ENCODE measurements at places on chromosomes 13 and 19.

DNA sequence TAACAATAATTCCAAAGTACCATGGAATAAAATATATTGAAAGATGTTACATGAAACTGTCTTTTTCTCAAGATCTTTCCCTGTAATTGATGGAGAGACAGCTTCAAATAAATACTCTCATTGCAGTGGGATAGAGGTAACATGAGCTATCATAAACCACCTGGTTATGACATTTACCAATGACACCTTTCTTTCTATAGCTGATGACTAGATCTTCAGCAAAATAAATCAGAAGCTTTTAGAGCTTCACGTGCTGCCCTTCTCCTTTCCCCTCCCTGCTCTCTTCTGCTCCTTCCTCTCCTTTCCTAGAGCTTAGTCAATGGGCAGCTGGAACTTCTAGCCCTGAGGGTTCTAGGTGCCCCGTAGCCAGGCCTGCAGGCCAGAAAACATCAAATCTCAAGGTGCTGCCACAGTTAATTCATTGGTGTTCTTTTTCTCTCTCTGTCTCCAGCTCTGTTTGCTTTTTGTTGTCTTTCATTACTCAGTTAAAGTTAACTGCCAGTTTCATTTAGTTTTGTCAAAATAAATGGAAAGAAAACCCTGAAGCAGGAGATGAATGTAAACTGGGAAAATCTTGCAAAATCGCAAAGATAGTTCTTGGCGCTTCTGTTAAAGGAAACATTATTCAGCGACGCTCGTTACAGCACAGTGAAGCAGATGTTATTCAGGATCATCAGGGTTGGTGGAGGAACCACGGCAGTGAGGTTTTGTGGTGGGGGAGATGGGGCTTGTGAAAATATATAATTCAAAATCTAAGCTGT lies 8.3 kb upstream of the METTL21C start:
- DNase-seq: no peak

DNA sequence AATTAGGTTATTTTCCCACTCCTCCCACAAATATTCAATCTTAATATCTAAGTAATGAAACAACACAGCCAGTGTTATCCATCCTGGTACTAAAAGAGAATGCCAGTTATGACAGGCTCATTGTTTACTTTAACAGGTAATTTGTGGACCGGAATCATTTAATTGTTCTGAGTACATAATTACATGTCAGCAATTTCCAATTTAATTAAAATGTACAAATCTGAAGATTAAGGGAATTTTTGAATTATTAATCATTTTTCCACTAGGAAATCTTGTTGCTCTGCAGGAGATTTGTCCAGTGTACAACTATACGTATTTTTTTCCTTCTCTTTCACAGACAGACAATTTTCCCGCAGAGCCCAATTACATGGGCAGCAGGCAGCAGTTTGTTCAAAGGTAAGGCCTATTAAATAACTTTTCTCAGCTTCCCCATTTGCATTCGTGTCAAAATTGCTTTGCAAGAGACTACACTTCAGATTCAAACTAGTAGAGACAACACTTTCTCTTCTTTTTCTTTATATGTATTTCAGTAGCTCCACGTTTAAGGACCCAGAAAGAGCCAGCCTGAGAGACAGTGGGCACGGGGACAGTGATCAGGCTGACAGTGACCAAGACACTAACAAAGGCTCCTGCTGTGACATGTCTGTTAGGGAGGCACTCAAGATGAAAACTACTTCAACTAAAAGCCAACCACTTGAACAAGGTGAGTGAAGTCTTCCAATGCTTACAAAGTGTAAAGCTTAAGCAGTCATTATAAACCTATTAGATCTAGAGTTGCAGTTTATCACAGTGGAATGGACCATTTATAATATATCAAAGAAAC lies 34.8 kb downstream of the PCDH17 start:
- no peak for DNase-seq

DNA sequence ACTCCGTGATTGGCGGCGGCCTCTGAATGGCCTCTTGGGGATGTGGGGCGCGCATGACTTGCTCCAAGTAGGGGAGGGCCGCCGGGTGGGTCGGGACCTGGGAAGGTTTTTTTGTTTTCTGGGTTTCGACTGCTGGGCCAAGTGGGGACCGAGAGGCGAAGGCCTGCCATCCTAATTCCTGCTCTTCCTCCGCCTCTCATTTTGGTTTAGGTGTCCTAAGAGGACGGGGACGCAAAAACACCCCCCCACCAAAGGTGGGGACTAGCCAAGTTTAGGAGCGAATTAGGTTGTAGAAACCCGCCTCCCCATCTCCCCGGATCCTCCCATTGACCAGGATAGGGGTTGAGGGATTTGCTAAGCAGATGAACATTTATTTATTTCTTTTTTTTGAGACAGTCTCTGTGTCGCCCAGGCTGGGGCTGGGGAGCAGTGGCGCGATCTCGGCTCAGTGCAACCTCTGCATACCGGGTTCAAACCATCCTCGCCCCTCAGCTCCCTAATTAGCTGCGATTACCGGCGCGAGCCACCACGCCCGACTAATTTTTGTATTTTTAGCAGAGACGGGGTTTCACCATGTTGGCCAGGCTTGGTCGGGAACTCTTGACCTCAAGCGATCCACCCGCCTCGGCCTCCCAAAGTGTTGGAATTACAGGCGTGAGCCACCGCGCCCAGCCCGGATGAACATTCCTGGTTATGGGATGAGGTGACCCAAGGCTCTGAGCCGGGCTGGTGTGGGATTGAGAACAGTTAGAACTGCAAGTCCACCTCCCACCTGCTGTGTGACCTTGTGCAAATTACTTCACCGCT lies 838 bp downstream of the PPP2R1A start:
- DNase-seq: peak; percentile 48

GRCh38 chr19:4536798-4537197 lies 1.8 kb upstream of the PLIN5 start:
- DNase-seq: no peak

DNA sequence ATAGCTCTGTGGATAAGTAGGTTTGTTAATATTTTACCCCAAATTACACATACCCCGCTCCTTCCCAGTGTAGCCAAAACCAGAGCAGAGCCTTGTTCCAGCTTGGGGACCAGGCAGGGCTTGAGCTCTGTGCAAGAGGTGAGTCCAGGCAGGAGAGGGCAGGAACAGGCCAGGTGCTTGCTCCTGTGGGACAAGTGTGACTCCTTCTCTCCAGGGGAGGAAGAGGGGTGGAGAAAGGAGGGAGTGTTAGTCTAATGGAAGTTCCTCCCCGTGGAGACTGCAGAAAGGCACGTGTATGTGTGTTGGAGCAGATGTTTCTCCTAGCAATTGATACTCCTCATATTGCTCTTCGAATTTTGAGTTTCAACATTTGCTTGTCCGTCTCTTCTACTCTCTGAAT lies 201.0 kb downstream of the FGF9 start:
- no peak for DNase-seq

DNA sequence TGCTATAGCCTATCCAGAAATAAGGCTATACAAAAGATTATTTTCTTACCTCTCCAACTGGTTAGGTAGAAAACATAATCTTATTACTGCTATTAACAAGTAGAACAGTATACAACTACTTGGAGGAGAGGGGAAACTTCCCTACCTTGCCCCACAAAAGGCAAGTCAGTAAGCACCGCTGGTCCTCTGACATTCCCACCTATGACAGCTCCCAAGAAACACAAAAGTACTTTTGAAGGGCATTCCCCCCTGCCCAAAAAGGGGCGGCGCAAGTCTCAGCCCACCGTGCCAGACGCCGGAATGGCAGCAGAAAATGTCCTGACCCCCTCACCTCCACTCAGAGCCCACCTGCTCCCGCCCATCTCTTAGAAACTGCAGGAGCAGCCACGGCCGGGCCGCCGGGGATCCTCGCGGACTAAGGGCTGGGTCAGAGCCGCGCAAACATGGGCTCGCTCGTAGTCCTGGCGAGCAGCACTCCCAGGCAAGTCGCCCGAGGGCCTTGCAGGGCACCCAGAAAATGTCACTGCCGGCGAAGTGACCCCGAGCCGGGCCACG lies 437 bp downstream of the SUCLA2 start:
- DNase-seq: peak; percentile 32

DNA sequence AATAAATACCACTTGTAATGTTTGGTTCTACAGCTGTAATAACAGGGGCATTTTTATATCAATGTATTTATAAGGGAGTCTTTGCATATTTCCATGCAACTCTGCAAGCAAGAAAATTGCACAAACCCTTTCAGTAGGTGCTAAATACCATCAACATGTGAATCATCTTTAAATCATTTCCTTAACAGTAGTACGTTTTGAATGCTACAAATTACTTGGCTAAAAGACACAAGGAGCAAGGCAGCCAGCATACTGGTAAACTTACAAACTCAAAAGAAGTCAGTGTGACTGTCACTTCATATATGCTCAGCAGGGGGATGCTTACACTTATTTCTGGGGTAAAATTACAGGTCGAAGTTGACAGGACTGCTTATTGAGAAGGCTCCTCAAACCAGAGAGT lies 402.4 kb downstream of the EFNB2 start:
- DNase-seq: no peak

GRCh38 chr13:25946321-25946720 lies 105.5 kb downstream of the SHISA2 start:
- no peak for DNase-seq

- DNase-seq: no peak
Observed at GRCh38 chr13:44302940-44303575, 70.6 kb upstream of the SERP2 start.

DNA sequence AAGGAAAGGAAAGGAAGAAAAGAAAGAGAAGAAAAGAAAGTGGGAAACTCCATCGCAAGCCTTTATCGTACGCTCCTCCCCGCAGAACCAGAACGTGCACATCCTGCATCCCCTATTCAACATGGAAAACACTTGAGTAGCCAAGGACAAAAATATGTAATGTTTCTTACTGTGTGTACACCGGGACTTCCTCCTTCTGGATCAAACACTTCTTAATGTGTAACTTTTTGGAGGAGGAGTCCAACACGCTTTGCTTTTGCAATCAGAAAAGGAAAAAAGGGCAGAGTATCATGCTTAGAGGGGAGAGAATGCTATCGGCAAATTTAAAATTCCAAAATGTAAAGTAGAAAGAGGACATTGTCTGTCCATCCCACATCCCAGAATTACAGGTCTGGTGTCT lies 7.8 kb upstream of the SHFL start:
- DNase-seq: no peak

DNA sequence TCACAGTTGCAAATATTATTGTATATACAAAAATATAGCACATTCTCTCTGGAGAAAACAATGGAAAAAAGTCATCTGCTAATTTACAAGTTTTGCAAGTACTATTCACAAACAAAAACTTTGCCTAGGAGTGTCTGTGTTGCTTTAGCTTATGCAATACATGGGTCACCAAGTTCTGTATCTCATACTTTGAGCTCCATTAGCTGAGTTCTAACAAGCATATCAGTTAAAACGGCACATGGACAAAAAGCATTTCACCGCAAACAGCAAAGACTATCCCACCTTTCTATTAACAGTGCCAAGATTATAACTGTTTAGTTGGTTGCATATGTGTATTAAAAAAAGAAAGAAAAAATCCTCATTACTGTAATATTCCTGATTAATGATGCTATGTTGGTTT lies 4.6 kb downstream of the SPRY2 start:
- DNase-seq: no peak

DNA sequence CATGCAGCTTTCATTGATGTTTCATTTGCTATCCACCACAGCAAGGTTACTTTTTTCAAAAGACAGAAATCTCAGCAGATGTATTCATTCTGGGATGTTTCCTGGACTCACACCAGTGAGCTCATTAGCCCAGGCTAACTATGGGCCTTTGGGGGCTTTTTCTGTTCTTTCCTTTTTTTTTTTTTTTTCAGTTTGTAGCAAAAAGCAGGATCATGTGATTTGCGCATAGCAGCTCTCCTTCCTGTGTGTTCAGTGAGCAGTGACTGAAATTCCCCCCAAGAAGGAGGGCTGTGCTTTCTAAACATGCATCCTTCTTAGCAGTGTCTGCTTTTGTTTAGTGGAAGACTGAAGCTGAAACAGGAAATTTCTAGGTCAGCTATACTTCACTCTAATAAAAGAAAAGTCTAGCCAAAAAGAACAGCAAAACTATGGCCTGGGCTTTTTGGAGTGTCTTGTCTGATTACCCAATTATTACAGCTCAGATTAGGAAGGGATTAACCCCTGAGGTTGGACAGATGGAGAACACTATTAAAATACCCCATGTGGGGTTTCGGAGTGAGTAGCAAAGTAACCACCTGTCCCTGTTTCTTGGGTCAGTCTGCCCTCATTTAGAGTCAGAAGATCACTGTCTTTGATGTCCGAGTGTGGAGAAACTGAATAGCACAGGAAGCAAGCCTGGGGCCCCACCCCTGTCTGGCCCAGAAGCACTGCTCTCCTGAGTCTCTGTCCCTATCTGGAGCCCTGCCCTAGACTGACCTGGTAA lies 8.9 kb upstream of the AMER2 start:
- no peak for DNase-seq

DNA sequence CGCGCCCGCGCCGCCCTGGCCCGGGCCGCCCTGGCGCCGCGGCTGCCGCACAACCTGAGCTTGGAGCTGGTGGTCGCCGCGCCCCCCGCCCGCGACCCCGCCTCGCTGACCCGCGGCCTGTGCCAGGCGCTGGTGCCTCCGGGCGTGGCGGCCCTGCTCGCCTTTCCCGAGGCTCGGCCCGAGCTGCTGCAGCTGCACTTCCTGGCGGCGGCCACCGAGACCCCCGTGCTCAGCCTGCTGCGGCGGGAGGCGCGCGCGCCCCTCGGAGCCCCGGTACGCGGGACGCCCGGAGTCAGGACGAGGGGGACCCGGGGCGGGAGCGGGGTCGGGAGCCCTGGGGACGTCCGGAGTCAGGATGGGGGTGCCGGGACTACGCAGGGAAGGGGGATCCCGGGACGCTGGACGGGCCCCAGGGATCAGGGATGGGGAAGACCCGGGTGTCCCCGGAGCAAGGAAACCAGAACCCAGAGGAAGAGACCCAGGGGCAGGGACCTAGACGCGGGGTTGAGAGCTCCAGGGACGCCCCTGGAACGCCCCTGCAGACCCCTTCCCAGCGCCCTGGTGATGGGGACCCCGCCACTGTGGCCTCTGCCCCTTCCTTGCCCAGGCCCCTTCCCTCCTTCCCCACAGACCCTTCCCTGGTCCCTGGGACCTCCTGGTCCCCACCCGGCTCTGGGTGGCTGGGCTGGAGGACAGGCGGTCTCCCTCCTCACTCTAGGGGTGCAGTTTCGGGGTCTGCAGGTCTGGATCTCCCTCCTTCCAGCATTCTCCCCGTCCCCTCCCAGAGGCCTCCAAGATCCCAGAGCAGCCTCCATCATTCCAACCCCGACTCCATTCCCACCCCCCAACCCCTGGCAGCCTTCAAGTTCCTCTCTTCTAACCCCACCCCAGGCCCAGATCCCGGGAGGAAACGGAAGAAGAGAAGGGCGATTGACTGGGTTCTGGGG lies 645 bp downstream of the GRIN3B start:
- no peak for DNase-seq

- no peak for DNase-seq
Observed at GRCh38 chr19:45045671-45046353, 7.0 kb downstream of the CLASRP start.

DNA sequence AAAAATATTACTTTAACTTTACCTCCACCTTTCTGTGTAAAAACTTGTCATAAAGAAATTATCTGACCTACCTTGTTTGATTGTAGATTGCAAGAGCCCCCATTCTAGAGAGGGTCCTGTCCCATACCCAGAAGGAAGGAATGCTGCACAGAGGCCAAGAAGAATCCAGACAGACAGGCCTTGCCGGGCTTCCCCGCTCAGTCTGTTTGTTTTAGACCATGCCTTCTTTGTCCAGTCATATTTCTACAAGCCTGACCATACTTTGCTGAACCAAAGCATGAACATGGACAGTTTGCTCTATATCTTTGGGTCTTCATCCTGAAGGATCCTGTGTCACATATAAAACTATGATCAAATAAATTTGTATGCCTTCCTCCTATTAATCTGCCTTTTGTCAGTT lies 95.8 kb upstream of the MYCBP2 start:
- DNase-seq: no peak
